ENCODE measurements at places on chromosomes 11 and 22. TPM values are rescaled to one million over a fixed set of nuclear protein-coding genes. Genes with fewer than 3 reads are reported as not detected.
A peak's percentile ranks its signal among the peaks of the same experiment; 100 is the strongest.

DNA sequence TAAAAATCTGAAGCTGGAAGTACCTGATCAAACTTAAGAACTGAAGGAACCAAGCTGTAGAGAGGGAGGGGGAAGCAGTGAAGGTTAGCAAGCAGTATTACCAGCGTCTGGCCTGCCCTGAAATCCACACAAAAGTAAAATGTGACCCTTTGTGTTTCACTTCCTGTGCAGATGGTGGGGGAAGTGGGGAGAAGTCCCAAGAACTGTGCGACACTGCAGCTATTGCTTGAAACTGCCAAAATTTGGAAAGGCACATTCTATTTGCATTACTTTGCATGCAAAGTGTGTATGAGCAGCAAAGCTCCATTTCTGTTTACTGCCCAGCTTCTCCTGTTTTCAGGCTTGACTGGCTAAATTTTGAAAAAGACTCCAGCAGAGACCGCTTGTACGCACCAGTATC, 72.1 kb upstream of the BMAL1 start:
- DNase-seq, result no peak

GRCh38 chr11:34819740-34820482, 96.3 kb downstream of the APIP start:
- no peak for DNase-seq

GRCh38 chr11:75328426-75329277, 22.8 kb downstream of the ARRB1 start:
- peak; percentile 94 for DNase-seq

GRCh38 chr11:45755281-45755859, 49.6 kb upstream of the SLC35C1 start:
- DNase-seq, result no peak

- DNase-seq, result no peak
These were observed 6.8 kb downstream of the CACNA1I start for GRCh38 chr22:39577366-39577765.

- no peak for DNase-seq
These were observed 60.9 kb upstream of the TENM4 start for GRCh38 chr11:79501707-79502106.

GRCh38 chr11:128607819-128608218, 20.5 kb upstream of the ETS1 start:
- no peak for DNase-seq

Gene GUCY1A2
- not detected for total RNA-seq

Gene BAIAP2L2
- total RNA-seq, result 4.0 TPM

DNA sequence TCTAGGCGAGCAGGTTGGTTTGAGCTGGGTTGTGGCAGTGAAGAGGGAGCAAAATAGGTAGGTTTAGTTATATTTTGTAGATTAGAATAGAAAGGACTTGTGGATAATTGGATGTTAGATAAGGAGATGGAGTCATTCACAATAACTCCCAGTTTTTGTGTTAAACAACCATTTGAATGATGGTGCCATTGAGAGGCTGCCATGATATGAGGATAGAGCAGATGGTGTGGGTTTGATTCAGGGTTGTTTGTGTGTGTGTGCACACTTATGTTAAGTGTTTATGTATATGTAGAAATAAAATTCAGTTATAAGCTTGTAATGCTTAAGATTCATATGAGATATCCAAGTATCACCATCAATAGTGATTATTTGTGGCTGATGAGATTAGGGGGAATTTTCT, 166.6 kb downstream of the NXPE2 start:
- no peak for DNase-seq

- no peak for DNase-seq
These were observed 53.1 kb downstream of the ARRB1 start for GRCh38 chr11:75298191-75298975.

DNA sequence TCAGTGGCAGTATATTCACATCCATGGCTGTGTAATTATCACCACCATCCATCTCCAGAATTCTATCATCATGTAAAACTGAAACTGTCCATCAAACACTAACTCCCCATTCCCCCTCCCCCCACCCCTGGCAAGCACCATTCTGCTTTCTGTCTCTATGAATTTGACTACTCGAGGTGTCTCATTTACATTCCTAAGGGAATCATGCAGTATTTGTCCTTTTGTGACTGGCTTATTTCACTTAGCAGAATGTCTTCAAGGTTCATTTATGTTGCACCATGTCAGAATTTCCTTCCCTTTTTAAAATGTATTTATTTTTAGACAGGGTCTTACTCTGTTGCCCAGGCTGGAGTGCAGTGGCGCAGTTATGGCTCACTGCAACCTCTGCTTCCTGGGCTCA, 20.3 kb downstream of the DERL3 start:
- DNase-seq, result no peak

Gene ADAMTS15
- total RNA-seq, result 7.1 TPM

- no peak for DNase-seq
These were observed at the start of the genes C11orf21 and TSPAN32 for GRCh38 chr11:2301631-2302305. C11orf21 (minus strand) TSS chr11:2301918; CDS start chr11:2301808, 110 bp downstream. TSPAN32 (plus strand) TSS chr11:2302013; CDS start chr11:2302150, 137 bp downstream.

DNA sequence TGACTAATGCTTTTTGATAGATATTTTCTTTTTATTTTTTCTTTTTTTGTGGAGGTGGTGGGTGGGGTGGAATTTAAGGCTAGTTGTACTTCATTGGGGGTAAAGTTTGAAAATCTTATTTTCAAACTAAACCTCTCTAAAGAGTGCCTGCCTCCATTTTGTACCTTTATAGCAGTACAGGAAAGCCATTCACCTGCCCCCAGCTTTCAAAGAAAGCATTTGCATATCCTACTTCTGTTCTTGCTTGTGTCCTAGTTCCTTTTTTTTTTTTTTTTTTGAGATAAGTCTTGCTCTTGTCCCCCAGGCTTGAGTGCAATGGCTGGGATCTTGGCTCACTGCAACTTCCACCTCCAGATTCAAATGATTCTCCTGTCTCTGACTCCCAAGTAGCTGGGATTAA, 766.2 kb upstream of the LRRC4C start:
- no peak for DNase-seq

Gene CD3D
- total RNA-seq, result not detected

GRCh38 chr11:96113193-96113681, 189.3 kb upstream of the MTMR2 start:
- DNase-seq, result no peak

Gene WNT11
- 3.7 TPM for total RNA-seq

Gene SC5D
- 20.8 TPM for total RNA-seq

GRCh38 chr11:63682066-63683021, 1.0 kb downstream of the RTN3 start:
- no peak for DNase-seq

DNA sequence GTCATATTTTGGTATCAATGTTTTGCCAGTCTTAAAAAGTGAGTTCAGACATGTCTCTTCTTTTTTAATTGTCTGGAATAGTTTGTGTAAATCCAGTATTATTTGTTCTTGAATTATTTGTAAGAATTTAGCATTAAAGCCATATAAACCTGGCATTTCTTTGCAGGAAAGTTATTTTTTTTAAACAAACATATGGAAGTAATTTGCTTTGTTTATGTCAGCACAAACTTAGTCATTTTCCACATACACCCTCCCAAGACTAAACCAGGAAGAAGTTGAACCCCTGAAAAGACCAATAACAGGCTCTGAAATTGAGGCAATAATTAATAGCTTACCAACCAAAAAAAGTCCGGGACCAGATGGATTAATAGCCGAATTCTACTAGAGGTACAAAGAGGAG, 9.1 kb upstream of the CCDC81 start:
- DNase-seq, result no peak

Gene FBXO7
- total RNA-seq, result 136 TPM

Gene NEFH
- total RNA-seq, result not detected

Gene TPBGL
- not detected for total RNA-seq

GRCh38 chr11:8281266-8281665, 17.6 kb upstream of the LMO1 start:
- no peak for DNase-seq

DNA sequence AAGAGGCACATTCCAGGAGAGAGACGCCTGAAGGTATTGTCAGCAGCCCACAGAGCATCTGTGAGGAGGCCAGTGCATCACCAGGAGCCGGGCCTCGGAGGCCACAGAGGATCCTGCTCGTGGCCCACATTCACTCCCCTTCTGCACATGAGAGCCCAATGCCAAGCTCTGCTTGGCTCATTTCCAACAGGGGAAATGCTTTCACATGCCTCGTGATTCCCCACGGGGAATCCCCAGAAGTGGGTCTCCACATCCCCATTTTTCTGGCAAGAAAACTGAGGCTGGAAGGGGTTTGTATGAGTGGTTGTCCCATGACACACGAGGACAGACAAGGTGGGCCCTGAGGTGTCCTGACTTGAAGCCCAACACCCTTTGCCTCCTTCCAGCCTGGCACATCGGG, 34.4 kb downstream of the TP53I11 start:
- no peak for DNase-seq

GRCh38 chr11:729492-730074, 17.7 kb upstream of the TALDO1 start:
- no peak for DNase-seq

Gene LMO2
- total RNA-seq, result not detected

Gene PRDX5
- 258 TPM for total RNA-seq

Gene NLRP10
- not detected for total RNA-seq

GRCh38 chr11:133887692-133888332, 42.5 kb upstream of the SPATA19 start:
- DNase-seq, result no peak

- no peak for DNase-seq
These were observed 1.2 kb upstream of the TMEM45B start for GRCh38 chr11:129814244-129815014.

DNA sequence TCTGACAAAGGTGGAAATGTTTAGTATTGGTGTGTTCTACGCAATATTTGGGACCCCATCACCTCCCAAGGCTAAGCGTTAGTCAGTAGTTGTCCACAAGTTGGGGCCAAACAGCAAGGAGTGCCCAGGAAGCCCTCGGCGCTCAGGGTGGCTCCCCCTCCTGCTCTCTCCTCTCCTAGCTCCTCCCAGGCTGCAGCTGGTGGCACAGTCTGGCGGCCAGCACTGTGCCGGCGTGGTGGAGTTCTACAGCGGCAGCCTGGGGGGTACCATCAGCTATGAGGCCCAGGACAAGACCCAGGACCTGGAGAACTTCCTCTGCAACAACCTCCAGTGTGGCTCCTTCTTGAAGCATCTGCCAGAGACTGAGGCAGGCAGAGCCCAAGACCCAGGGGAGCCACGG, 16.8 kb downstream of the CD5 start:
- no peak for DNase-seq

Gene TTC17
- 43.4 TPM for total RNA-seq

- no peak for DNase-seq
These were observed 135.9 kb upstream of the TTC12 start for GRCh38 chr11:113178381-113179070.

DNA sequence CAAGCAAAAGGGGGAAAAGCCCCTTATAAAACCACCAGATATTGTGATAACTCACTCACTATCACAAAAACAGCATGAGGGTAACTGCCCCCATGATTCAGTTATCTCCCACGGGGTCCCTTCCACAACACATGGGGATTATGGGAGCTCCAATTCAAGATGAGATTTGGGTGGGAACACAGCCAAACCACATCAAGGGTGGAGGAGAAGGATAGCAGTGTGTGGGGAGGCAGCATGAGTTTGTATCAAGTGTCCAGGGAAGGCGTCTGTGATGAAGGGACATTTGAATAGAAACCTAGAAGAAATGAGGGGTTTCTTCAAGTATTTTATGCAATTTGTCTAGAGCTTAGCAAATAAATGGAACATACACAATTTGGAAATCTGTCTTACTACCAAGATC, 98.2 kb downstream of the SLC1A2 start:
- DNase-seq, result no peak

GRCh38 chr11:44989831-44990566, 39.3 kb upstream of the TP53I11 start:
- no peak for DNase-seq

DNA sequence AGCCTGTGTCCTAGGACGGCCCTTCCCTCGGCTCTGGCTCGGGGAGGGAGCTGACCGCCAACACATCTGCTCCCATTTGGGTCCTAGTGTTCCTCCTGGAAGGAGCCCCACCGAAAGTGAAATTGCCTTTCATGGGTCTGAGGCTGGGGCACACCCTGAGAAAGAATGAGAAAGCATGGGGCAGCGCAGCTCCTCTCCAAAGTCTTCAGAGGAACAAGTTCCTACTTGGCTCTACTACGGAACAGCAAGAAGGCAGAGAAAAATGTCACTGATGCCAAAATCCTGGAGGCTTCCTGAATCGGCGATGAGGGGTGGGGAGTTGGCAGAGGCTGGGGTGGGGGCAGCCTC, 41.5 kb upstream of the MYEOV start:
- DNase-seq, result no peak

DNA sequence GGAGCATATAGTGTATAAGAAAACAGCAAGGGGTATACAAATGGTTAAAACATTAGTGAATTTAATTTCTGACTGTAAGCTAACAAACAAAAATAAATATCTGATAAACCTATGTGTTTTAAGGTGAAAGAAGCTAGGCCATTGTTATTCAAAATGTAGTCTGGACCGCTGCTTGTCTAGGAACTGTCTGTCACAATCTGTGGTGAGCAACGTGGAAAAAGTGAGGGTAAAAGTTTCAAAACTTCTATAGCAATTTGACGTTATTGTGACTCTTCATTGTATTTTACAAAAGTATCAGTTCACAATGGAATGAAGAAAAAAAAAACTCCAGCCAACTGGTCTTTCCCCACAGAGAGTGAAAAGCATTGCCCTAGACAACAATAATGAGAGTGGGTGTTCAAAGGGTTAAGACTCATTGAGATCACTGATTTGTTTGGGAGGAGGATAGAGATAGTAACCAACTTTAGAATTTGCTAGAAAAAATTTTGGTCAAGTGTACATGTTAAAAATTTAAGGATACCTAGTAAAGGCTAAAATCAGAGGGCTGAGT, 79.1 kb downstream of the UVRAG start:
- DNase-seq, result no peak

Gene OR8G1
- not detected for total RNA-seq

DNA sequence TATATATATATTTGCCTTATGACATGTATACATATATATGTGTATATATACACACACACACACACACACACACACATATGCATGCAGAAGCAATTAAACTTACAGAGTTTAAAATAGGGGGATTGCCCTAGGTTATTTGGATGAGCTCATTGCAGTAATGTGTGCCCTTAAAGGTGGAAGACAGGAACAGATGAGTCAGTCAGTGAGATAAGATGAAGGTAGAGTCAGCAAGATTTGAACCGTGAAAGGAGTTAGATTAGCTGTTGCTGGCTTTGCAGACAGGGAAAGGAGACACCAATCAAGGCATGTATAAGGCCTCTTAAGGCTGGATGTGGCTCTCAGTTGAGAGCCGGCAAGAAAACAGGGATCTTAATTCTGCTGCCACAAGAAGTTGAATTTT, 902.4 kb upstream of the RAG2 start:
- DNase-seq, result peak; percentile 48

DNA sequence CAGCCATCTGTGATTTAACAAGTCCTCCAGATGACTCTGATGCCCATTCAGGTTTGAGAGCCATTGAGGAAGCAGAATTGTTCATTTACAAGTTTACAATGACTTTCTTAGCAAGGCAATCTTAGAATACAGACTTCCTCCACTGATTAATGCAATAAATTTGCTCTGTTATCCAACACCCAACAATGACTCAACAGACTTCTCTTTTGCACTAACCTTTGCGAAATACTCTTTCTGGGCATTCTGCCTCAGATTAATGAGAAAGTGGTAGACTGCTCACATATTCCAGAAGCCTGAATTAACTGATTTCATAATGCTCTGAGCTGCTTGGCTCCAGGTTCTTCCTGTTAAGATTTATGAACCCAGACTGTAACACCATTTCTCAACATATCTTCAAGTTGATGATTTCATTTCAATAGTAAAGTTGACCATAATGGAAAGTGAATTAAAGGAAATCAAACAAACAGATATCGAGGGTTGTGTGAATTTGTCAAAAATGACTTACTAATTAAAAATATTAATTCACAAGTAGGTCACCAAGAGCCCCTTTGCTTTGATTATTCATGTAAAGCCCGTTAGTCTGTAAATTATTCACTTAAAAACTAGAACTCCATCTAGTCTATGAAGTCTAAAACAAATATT, 70.5 kb upstream of the BLID start:
- DNase-seq, result peak; percentile 70

Gene DCUN1D5
- total RNA-seq, result 89.2 TPM
